ENCODE measurements at places on chromosomes 6 and 20.

GRCh38 chr20:33480048-33480447, 9.8 kb upstream of the CBFA2T2 start:
- DNase-seq, result no peak

GRCh38 chr6:118537574-118537973, 10.5 kb upstream of the PLN start:
- peak; percentile 19 for DNase-seq

- DNase-seq, result no peak
Measured at GRCh38 chr6:106973018-106973835, 1.3 kb downstream of the CD24 start.

- DNase-seq, result peak; percentile 61
Measured at GRCh38 chr6:108492131-108492766, 68.5 kb upstream of the FOXO3 start.

GRCh38 chr20:34058831-34059230, 53.2 kb downstream of the EIF2S2 start:
- peak; percentile 30 for DNase-seq

DNA sequence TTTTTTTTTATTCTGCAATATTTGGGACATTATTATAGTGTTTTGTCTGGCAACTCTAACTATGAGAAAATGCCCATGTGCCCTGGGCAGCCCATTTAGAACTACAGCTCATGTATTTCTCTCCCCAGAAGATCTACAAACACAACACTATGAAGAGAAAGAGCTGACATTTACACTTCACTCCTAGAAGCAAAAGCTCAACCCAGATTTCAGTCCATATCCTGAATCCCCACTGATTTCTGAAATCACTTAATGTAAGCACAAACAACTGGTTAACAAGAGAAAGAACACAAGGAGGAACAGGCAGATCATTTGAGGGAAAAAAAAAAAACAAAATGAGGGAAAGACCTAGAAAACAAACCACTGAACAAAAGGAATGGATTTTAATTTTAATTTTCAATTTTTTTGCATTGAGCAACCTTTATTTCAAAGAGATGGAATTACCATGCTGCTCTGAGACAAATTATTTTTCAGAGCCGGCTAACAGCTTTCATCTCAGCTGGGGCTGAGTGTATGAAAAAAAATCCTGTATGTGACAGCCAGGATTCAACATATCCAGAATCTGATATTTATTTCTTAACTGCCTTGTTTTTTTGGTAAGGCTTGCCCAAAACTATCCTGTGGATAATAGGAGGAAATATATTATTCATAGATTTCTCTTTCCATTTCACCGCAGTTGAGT, 32.5 kb downstream of the KIAA0319 start:
- no peak for DNase-seq

GRCh38 chr6:100877851-100878250, 3.3 kb downstream of the ASCC3 start:
- peak; percentile 5 for DNase-seq

- no peak for DNase-seq
Measured at GRCh38 chr20:46073443-46073842, 16.3 kb downstream of the NCOA5 start.

- no peak for DNase-seq
Measured at GRCh38 chr6:115909923-115910546, 150.7 kb downstream of the FRK start.

DNA sequence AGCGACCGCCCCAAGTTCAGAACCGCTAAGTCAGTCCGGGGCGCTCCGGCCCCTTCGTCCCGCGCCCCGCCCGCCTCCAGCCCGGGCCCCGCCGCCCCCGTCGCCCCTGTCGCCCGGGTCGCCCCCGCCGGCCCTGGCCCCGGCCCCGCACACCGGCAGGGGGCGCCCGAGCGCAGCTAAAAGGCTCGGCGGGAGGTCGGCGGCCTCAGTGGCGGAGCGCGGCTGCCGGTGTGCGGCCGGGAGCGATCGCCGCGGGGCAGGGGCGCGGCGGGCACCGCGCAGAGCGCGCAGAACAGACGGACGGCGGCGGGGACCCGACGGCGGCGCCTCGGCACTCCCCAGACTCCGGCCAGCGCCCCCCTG, at the start of gene FNDC1:
FNDC1 (plus strand) TSS at position 208 of the 363 bp plus-strand sequence. CDS start 197 bp downstream, outside the sequence.
- DNase-seq, result peak; percentile 67

GRCh38 chr6:70351461-70351860, 48.6 kb upstream of the COL9A1 start:
- no peak for DNase-seq

- DNase-seq, result no peak
Measured at GRCh38 chr20:14219801-14220461, 117.5 kb downstream of the FLRT3 start.

- no peak for DNase-seq
Measured at GRCh38 chr6:125701354-125701668, 48.1 kb upstream of the HEY2 start.

GRCh38 chr6:12546410-12547002, 170.1 kb upstream of the PHACTR1 start:
- no peak for DNase-seq

GRCh38 chr6:43468748-43469681, 8.4 kb upstream of the TJAP1 start:
- DNase-seq, result no peak

- DNase-seq, result peak; percentile 100
Measured at GRCh38 chr20:25390538-25391528, at the start of gene ABHD12. ABHD12 (minus strand) TSS chr20:25390835; CDS start chr20:25390703, 132 bp downstream.

DNA sequence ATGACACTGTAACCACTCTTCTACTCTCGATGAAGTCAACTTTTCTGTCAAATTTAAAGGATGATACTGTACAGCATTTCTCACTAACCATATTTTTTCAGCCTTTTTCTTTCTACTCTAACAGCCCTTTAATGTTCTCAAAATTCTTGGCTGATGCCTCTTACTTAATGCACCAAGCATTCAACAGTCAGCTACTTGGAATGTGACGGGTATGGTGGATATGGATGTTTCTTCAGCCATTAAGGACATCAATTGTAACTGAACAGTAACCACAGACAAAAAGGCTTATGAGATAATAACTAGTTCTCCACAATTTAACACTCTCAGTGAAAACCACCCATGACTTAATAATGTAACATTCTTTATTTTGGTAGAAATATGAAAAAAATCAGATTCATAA, 467.2 kb upstream of the ZNF337 start:
- DNase-seq, result peak; percentile 86

DNA sequence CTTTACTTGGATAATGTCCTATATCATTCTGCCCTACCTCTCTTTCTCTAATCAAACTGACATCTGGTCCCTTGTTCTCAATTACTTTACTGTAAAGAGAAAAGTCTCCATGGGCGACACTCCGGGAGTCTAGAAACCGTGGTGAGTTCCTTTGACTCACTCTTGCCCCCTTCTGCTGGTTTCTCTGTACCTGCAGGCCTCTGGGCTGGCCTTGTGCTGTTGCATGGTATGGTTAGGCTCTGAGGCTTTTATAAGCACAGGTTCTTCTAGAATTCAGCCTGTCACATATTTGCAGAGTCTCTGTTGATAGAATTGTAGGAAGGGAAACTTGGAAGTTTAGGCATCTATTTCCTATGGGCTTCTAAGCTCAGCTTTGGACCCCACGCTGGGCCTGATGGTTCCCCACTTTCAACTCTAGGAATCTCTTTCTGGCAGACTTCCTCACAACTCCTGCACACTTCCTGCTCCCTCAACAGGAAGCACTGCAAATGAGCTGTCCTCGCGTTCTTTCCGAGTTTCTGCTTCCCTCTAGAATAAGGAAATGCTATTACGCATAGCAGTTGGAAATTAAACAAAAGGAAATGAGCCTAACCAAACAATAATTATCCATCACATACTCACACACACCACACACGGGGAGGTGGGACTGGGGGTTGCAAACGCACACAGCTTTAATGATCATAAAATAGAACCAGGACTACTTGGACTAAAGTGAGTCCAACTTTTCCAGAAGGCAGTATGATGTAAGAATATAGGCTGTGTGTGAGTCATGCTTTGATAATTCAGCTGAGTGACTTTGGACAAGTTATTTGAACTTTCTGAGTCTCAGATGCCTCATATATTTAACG, 683.3 kb downstream of the QKI start:
- peak; percentile 40 for DNase-seq

DNA sequence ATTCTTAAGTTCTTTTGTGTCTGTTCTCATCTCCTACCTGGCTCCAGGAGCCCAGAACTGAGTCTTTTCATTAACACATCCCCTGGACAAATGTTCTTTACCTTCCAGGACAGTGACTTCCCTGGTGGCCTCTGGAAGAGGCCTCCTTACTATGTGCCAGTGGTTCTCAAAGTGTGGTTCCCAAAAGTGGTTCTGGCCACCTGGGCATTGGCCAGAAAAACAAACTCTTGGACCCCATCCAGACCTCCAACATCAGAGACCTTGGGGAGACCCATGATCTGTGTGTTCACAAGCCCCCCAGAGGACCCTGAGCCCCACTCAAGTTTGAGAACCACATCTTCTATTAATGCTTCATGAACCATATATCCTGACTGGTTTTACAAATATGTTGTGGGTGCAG, 7.2 kb upstream of the VSX1 start:
- DNase-seq, result no peak

DNA sequence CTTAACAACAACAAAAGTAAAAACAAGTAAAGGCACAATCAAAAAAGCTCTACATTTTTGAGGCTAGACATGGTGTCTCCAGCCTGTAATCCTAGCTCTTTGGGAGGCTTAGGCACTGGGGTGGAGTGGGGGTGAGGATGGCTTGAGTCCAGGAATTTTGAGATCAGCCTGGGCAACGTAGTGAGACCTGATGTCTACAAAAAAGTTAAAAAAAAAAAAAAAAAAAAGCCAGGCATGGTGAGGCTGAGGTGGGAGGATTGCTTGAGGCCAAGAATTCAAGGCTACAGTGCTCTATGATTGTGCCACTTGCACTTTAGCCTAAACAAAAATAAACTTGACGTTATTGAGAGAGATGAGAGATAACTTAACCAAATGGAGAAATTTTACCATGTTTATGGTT, 60.1 kb downstream of the QKI start:
- no peak for DNase-seq

Data from GM23248 (cell line).